ENCODE measurements at places on chromosomes 6 and 20. TPM values are rescaled to one million over a fixed set of nuclear protein-coding genes. Genes with fewer than 3 reads are reported as not detected.

The LGSN gene
- total RNA-seq: not detected

The SLC17A2 gene
- not detected for total RNA-seq

The HLA-DRB1 gene
- 34.3 TPM for total RNA-seq

The CLDN20 gene
- not detected for total RNA-seq

The SAMD5 gene
- total RNA-seq: 0.67 TPM

The SLC25A27 gene
- total RNA-seq: 15.3 TPM

The RAB32 gene
- 5.3 TPM for total RNA-seq

The ARMH2 gene
- total RNA-seq: not detected
